ENCODE measurements at places on chromosomes 13 and 19.

GRCh38 chr19:4508698-4509097 is 9.6 kb downstream of the PLIN4 start:
- no peak for DNase-seq

GRCh38 chr19:48708471-48708870 is 11.1 kb downstream of the MAMSTR start:
- DNase-seq: no peak

DNA sequence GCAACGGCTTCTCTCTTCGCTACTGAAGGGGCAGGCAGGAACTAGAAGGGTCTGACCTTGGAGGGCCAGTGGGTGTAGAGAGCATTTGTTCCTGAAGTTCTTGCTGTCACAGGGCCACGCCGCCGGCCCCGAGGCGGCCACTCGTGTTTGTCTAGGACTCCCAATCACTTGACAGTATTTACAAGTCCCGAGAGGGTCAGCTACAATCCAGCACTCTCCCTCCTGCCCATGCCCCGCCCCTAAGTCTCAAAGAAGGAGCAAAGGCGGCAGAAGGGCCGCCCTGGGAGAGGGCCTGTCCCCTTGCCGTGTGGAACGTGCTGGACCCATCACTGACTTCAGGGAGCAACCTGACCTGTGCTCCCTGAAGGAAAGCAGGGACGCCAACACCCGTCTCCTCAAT is 118.5 kb downstream of the STK24 start:
- DNase-seq: no peak

DNA sequence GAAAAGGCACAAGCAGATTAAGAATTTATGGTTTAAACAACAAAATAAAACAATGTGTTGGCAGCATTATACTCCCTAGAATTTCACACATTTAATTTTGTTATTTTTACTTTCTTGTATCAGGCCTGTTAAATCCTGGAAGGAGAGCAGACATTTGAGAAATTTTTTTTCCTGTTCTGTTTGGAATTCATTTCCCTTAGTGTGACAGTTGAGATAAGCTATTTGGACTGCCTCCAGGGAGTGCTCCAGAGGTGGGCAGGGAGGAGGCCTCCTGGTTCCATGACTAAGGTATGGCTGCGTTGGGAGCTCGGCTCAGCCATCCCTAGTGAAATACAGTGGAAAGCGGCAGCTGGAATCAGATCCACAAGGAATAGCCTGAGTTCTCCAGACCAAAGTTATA is 185.7 kb downstream of the KCNRG start:
- no peak for DNase-seq

- no peak for DNase-seq
Observed at GRCh38 chr19:39030854-39031367, 1.4 kb downstream of the FBXO27 start.

DNA sequence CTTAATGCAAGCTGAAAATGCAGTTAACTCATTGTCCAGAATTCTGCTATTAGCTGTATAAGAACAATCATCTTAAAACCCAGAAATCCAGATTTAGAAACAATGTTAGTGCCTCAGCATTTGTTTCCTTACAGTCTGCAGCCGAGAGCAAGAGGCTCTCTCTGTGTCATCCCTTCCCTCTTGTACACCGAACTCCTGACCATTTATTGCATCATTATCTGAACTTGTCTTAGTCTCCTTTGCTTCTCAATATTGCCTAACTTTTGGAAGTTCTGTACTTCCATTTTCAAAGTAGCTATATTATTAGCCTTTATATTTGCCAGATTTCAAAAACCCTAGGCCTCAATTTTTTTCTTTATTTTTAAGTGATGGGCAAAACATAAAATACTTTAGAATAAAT is 27.1 kb downstream of the RNASEH2B start:
- no peak for DNase-seq

- no peak for DNase-seq
Observed at GRCh38 chr19:55540619-55541018, 3.7 kb upstream of the SBK2 start.

- no peak for DNase-seq
Observed at GRCh38 chr13:94712812-94713560, 641 bp upstream of the SOX21 start.

DNA sequence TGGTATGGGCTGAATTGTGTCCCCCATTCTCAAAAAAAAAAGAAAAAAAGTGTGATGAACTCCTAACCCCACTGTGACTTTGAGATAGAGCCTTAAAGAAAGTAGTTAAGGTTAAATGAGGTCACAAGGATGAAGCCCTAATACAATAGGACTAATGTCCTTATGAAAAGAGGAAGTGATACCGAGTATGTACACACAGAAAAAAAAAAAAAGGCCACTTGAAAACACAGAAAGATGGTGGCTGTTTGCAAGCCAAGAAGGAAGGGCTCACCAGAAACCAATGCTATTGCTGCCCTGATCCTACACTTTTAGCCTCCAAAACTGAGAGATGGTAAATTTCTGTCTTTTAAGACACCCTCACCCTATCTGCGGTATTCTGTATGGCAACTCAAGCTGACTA is 955.6 kb downstream of the PCDH17 start:
- DNase-seq: no peak

DNA sequence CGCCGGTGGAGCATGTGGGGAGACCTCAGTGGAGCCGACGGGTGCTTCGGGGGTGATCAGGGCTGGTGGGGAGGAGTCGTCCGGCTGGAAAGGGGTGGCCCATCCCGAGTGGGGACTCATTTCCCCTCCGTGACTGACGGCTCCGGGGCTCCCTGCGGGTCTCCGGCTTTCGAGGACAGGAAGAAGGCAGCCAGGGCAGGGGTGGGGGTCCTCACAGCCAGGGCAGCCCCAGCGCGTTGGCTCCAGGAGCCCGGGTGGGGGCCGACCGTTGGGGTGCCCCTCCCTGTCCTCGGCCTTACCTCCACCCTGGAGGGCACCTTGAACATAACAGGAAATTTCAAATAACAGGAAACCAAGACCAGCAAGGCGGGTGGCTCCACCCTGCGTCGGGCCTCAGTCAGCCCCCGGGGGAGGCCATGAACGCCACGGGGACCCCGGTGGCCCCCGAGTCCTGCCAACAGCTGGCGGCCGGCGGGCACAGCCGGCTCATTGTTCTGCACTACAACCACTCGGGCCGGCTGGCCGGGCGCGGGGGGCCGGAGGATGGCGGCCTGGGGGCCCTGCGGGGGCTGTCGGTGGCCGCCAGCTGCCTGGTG is at the start of gene S1PR4:
TSS of gene S1PR4 (plus strand) at position 393 of the 596 bp plus-strand sequence. CDS start at position 417, 24 bp downstream.
- peak; percentile 62 for DNase-seq

- DNase-seq: no peak
Observed at GRCh38 chr13:85564598-85564997, 234.6 kb downstream of the SLITRK6 start.

DNA sequence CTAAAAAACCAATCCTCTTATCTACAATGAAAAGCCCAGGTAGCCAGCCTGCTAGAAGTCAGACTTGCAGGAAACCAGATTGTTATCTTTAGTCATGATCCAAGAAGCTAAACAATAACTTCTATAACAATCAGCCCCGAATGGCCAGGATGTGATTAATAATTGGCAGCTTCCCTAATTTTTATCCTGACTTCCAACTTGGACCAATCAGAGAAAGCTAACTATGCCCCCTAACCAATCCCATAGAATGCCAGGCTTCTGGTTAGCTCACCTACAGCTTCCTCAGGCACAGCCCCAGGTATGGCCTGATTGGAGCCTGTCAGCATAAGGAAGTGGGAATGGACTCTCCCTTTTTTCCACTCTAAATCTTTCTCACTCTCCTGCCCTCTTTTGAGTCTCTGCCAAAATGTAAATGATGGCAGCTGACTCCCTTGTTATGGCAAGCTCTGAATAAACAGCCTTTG is 394.9 kb downstream of the DLEU7 start:
- no peak for DNase-seq

DNA sequence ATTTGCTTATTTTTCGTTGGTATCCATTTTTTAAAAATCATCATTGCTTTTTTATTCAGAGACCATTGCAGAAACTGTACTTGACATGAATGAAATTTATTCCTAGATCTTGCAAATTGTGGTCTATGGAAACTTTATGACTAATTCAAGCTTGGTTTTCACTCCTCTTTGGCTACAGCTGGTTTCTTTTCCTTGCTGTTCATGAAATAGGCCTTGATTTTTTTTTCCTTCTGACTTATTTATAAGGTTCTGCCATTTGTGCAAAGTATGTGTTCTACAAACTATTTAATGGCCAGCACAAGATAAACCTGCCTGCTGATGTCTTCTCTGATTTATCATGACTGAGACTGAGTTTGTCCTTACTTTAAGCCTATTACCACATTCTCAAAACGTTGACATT is 764.0 kb upstream of the SLITRK5 start:
- no peak for DNase-seq

GRCh38 chr19:3690551-3691371 is 9.5 kb downstream of the PIP5K1C start:
- no peak for DNase-seq

GRCh38 chr13:28394422-28394821 is 100.5 kb downstream of the FLT1 start:
- DNase-seq: no peak

DNA sequence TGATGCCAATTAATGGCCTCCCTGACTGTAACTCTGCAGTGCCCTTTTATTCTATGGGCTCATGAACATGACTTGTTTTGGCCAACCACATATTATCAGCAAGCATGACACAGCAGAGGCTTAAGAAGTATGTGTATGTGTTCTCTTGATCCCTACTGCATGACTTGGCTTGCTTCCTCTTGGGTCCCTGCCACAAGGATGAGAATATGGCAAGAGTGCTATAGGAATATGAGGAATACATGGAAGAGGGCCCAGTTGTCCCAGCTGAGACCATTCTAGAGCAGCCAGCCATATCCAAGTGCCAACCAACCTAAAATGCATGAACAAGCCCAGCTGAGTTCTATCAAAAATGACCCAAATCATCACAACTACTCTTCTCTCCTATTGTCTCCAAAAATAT is 576.7 kb upstream of the PCDH9 start:
- DNase-seq: no peak

DNA sequence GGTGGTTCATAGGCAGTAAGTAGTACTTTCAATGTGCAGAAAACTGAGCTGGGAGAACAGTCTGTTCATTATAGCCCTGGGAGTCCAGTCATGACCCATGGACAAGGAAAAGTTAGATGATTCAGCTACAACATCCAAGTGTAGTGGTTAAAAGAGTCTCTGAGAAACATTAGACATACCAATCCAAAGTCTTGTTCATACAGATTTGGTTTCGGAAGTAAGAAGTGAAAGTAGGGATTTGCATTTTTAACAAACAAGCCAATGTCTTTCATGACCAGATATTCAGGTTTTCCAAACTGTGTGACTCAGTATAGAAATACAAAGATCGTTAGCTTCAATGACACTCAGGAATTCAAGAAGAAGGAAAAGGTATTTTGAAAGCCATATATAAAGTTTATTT is 345.3 kb downstream of the SLITRK1 start:
- no peak for DNase-seq

GRCh38 chr19:31448221-31448657 is 99.0 kb upstream of the TSHZ3 start:
- no peak for DNase-seq

- DNase-seq: no peak
Observed at GRCh38 chr19:30788105-30788765, 416.1 kb downstream of the ZNF536 start.

DNA sequence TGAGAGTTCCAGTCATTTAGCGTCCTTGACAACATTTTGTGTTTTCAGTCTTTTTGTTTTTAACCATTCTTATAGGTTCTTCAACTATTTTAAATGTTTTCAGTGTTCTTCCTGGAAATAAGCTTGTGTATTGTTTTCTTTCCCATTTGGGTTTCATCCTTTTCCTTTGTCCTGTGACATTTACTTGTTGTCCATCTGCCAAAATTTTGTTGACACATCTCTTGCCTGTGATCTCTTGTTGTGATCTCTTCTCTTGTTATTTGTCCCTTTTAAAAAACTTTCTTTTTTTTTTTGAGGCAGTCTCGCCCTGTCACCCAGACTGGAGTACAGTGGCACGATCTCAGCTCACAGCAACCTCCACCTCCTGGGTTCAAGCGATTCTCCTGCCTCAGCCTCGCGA is 96.5 kb downstream of the PDS5B start:
- no peak for DNase-seq

GRCh38 chr13:46855166-46855565 is 41.7 kb downstream of the HTR2A start:
- no peak for DNase-seq

GRCh38 chr13:73767747-73768315 is 366.4 kb downstream of the KLF12 start:
- DNase-seq: peak; percentile 15

DNA sequence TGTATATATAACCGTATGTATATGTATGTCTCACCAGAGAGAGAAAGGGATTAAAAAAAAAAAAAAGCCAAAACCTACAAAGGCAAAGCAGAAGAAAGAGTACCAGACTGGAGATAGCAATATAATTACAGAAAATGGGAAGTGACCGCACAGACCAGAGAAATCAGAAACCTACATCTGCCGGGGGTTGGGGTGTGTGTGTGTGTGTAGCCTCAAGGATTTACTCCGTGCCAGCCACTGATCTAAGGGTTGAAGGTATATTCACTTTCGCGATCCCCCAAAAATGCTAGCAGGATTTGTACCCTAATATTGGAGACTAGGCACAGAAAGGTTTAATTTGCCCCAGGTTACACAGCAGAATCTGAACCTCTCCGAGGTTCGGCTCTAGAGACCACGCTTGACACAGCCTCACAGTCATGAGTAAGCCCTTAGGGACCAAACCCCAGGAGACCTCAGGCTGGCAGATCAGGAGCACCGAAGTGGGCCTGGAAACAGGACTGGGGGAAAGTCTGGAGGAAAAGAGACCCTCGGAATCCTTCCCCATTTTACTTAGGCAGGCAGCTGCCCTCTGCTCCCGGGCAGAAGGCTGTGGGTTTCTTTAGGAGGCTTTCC is 14.8 kb downstream of the ARL11 start:
- no peak for DNase-seq

- DNase-seq: no peak
Observed at GRCh38 chr19:1105873-1106840, 2.4 kb downstream of the GPX4 start.

- no peak for DNase-seq
Observed at GRCh38 chr13:44074611-44075010, 194.9 kb downstream of the LACC1 start.

GRCh38 chr13:74217811-74218210 is 83.6 kb upstream of the KLF12 start:
- DNase-seq: no peak

- DNase-seq: peak; percentile 35
Observed at GRCh38 chr13:99356262-99357091, 49.3 kb upstream of the GPR183 start.

DNA sequence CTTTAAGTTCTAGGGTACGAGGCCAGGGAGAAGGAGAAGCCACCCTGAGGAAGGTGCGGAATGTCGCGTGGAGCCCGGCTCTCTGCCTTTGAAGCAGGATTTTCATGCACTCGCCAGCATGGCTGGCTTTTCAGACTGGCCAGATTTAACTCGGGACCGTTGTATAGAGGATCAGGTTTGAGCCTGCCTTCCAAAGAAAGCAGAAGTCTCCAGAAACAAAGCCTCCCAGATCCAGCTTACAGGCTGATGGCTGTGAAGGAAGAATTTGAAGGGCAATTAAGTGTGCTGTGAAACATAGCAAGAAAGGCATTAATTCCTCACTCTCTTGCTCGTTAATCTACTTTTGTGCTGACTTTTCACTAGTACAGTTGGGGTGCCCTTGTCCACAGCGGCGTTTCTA is 140.2 kb downstream of the SOX1 start:
- no peak for DNase-seq

Data from stimulated activated CD4-positive, alpha-beta T cell treated with anti-CD3 and anti-CD28 coated beads, Interleukin-1b, Interleukin-23, amount 100 ng/mL, for 48 hours (primary cell).